ENCODE measurements at places on chromosomes 2 and 18. TPM values are rescaled to one million over a fixed set of nuclear protein-coding genes. Genes with fewer than 3 reads are reported as not detected.
A peak's percentile ranks its signal among the peaks of the same experiment; 100 is the strongest.

Gene DUSP2
- 0.76 TPM for total RNA-seq

DNA sequence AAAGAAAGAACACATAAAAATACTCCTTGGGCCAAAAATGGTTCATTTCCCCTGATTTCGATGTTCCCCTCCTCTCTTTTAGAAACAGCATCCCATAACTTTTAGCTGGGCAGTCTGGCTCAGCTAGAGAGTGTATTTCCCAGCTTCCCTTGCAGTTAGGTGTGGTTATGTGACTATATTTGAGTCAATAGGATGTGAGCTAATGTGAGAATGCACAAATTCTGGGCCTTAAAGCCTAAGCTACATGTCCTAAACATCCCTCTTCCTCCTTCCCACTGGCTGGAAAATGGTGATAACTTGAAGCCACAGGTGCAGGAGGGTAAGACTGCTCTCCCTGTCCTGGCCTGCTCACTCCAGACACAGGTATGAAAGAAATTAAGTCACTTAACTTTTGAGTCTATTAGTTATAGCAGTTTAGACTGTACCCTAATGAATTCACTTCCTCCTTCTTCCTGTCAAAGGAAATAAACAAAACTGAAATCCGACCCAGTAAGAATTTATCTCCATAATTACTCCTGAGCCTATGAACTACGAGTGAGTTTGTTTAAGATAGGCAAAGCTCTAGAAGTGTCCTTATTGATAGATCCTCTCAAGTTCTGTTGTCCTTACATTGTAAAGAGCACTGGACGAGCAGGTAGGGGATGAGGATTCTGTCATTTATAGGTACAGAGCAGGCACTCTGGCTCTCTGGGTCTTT is 177.6 kb downstream of the MTX2 start:
- DNase-seq, result no peak

Gene POMC
- total RNA-seq, result 0.63 TPM

DNA sequence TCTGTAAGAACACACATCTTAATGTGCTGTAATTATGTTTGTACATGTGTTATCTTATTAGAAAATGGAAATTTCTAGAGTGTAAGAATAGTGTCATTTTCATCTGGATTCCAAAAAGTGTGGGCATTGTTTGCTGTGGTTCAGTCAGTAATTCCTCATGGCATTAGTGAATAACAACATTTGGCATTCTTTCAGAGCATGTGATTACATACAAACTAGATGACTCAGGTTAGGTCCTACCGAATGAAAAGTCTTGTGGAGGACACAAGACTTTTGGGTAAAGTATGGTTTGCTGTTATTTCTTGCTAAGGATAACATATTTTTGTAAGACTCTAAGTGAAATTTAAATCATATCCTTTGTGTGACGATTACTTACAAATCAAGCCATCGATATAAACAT is 593.1 kb upstream of the NRXN1 start:
- DNase-seq, result peak; percentile 3

- no peak for DNase-seq
These were observed 318.9 kb upstream of the ACVR2A start for GRCh38 chr2:147525819-147526489.

Gene CPO
- not detected for total RNA-seq

Gene CACNB4
- total RNA-seq, result under 0.01 TPM

GRCh38 chr2:20504174-20504573 is 57.3 kb downstream of the RHOB start:
- no peak for DNase-seq

DNA sequence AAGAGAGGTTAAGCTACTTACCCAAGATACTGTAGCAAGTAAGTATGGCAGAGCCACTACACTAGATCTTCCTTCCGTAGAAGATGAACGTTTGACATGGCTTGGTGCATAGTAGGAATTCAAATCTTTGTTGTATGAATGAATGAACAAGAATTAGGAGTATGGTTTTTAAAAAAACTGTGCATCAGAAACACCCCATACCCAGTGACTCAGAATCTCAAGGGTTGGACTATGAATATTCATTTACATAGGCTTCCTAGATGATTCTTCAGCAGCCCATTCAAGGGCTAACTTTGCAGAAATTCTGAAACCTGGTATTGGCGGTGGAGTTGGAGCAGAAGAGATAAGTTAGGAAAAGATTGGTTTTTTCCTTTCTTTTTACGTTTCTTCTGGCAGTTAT is 5.4 kb downstream of the ACTR3 start:
- DNase-seq, result no peak

DNA sequence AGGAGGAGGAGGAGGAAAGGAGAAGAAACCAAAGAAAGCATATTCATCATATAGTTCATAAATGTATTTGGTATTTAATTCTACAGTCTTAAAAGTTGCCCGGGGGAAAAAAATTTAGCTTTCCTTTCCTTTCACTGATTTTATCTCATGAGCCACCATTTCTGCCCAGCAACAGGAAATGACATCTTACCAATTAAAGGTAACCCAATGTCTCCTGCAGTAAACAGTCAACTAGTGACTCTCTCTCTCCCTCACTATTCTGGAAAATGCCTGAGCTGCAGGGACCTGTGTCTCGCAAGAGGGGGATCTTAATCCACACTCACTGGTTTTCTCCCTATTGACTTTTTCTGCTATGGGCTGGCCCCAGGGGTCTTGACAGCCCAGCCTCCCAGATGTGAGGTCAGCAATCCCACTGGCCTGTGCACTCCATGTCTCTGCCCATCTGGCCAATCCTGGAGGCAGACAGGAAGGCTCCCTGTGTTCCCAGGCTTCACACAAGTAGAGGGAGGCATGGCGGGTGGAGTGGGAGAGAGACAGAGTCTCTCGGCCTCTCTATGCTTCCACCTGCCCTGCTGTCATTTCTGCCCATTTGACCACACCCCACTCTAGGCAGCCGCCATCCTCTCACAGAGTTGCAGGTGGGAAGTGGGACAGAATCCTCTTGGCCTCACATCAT is 85.4 kb upstream of the CABLES1 start:
- DNase-seq, result no peak

- no peak for DNase-seq
These were observed 2.6 kb downstream of the RAD51AP2 start for GRCh38 chr2:17515652-17516051.

DNA sequence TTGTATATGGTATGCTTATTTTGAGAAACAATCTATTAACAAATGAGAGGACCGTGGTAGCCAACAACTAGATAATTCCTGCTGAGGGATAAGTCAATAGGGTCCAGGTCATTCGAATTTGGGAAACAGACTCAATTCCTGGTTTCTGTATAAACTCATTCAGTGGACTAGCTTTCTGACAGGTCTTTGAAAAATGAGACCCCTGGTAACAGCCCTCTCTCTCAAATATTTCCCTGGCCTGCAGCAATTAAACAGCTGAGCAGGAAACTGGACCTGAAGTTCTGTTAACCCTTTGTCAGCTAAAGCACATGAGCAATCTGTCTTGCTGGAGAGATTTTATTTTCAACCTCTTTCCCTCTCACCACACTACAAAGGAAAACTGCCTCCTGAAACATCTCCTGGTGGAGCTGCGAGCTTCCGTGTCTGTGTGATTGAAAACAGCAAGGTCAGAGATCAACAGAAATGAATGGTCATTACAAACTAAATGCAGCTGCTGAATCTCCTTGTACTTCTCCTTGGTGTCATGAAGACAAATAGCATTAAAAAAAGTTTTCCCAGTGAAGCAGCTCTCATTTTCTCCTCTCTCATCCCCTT is 70.3 kb upstream of the CCDC85A start:
- DNase-seq, result peak; percentile 17

Gene SKOR2
- total RNA-seq, result not detected

- DNase-seq, result peak; percentile 30
These were observed 386.9 kb downstream of the FIGN start for GRCh38 chr2:163348857-163349380.

Gene XIRP2
- not detected for total RNA-seq

GRCh38 chr2:115460008-115460407 is 1017.6 kb downstream of the DPP10 start:
- DNase-seq, result no peak

DNA sequence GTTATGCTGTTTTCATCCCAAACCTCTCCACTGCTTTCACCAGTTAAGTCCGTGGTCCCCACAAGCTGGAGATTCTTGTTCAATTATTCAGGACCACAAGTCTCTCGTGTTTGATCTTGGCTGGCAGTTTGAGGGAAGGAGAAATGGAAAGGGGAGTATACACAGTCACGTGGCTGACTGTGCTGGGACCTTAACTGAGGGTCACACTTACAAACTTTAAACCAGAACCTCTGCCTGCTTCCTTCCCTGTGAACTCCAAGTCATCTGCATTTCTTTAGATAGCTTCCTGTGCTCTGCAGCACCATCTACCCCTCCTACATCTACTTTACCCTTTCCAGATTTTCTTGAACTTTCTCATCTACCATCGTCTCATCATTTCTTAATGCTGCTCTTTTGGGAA is 91.7 kb downstream of the ARHGEF4 start:
- DNase-seq, result no peak

GRCh38 chr2:10538224-10538894 is 90.2 kb upstream of the ODC1 start:
- no peak for DNase-seq

DNA sequence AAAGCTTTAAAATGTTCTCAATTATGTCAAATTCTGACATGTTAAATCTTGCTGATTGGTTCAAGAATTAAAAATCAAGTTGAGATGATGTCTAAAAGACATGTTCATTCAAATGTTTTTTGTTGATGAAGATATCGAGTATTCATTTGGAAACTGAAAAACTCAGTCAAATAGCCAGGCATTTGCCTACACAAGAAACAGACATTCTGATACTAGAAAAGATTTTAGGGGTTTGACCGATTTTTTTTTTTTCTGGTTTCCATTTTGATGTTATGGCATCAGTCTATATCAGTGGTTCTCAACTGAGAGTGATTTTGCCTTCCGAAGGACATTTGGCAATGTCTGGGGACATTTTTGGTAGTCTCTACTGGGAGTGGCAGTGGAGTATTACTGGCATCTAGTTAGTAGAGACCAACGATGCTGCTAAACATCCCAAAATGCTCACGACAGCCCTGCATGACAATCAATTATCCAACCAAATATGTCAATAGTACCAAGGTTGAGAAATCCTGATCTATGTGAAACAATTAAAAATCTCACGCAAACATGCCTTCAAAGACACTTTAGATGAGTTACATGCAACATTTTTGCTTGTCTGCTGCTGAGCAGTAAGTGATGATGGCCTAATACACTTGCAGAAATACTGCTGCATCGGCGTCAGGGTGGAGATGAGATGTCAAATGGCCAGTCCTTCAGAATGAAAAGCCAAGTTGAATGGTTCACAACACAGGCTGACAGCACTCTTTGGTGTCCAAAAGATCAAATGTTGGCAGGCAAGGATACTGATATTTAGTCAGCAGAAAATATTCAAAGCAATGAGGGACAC is 12.5 kb downstream of the RASGRP3 start:
- DNase-seq, result no peak

- DNase-seq, result peak; percentile 63
These were observed 24.9 kb downstream of the ACAA2 start for GRCh38 chr18:49788327-49788898.

Gene SRD5A2
- total RNA-seq, result not detected
